ENCODE measurements at places on chromosomes 11 and 22.

DNA sequence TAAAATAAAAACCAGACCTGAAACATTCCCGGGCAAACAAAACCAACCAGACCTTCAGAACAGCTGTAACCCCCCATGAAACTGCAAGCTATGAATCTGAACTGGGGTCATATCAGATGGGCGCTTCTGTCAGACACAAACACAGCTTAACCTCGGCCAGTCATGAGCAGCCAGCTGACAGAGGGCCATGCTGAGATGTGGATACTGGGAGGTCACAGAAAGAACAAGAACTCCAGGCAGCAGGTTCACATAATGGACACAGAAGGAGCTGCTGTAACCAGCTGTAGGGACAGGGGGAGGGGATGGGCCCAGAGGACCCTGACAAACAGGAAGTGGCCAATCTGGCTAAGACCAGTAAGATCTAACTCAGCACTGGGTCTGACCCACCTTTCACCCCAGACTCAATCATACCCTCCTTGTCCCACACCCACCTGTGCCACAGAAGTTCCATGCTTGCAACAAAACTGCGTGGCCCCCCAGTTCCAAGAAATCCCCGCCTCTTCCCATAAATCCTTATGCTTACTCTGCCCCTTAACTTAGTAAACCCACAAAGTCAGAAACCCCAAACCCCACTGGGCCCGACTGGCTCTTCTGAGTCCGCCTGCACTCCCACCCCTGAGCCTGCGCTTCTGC lies 4.0 kb downstream of the APOL4 start:
- no peak for DNase-seq

DNA sequence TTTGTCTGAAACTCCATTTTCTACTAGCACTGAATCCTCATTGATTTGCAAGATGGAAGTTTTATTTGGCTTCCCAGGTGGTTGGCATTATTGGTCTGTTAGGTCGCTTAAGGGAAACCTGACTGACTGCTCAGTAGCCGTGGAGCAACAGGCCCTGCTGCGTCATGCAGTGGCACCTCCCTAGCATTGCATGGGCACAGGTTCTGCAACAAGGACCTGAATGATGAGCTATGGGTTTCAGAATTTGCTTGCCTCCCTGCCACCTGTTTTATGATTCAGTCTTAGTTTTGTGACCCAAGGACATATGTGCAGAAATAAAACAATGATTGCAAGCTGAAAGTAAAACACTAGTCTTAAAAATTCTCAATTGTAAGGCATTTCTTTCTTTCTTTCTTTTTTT lies 128.5 kb downstream of the SLC1A2 start:
- DNase-seq = no peak

DNA sequence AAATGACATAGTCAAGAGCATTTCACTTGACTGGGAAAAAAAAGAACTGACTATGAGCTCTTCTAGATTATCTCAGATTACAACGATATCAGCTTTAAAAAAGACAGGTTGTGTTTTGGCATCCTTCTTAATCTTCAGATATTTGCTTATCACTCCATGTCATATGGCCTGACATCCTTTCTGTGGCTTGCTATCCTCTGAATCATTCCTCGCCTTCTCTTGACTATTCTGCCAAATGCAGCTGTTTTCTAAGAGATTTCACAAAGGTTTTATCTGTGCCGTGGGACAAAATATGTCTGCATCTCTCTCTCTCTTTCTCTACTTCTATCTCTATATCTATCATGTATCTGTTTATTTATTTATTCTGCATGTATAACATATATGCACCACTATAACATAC lies 746.1 kb downstream of the CNTN5 start:
- no peak for DNase-seq

- DNase-seq = no peak
These were observed 45.5 kb downstream of the ENDOD1 start for GRCh38 chr11:95135155-95135554.

DNA sequence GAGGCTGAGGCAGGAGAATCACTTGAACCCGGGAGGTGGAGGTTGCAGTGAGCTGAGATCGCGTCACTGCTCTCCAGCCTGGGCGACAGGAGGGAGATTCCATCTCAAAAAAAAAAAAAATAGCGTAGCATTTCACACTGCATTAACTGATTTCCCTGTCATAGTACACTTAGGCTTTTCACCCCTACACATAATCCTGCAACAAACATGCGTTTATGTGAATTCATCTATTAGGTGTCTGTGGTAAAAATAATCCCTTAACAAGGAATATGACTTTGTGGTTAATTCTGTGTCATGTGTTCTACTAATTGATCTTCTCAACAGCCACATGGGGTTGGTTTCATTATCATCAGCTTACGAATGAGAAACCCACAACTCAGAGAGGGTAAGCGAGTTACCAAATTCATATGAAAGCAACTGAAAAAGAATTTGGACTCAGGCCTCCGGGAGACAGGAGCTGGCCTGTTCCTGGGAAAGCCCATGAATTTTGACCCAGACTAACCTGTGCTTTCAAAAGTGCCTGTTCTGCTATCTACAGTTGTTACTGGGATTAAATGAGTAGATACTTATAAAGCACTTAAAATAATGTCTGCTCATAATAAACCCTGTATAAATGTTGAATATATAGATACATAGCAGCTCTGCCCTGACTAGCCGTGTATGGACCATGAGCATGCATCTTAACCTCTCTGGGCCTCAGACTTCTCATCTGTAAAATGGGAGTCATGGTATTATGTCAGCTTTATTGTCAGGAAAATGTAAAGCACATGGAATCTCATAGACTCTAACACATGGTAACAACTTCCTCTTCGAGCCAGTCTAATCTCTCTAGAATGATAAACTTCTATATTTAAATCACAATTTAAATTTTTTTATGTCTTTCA lies 36.6 kb downstream of the KCNJ1 start:
- no peak for DNase-seq

GRCh38 chr11:79262221-79262620 lies 178.6 kb downstream of the TENM4 start:
- DNase-seq = no peak

DNA sequence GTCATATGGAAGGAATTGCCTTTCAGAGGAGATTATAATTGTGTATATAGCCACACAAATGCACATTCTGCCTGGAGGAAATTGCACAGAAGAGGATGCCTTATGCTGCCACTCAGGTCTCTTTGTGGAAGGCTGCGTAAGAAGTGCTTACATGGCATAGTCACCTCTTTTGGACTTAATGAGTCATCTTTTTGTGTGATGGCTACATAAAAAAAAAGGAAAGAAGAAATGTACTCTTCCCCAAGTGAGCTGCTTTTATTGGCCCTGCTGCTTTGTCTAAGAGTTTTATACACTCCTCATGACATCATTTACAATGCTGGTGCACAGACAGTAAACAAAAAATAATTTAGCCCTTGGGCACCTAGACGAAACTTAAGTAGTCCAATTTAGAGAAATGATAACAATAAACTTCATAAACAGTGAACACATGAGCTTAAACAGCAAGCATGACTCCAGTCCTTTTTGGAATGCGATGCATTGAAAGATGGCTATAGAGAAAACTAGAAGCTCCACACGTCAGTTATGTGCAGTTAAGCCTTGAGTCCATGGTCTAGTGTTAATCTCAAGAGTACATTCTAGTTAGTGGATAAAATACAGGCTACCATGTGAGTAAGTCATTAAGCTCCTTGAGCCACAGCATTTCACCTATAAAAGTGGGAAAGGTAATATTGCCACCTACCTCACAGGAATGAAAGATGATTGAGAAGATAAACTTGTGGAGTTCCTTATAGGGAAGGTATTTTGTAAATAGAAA lies 12.0 kb downstream of the CSTPP1 start:
- no peak for DNase-seq

DNA sequence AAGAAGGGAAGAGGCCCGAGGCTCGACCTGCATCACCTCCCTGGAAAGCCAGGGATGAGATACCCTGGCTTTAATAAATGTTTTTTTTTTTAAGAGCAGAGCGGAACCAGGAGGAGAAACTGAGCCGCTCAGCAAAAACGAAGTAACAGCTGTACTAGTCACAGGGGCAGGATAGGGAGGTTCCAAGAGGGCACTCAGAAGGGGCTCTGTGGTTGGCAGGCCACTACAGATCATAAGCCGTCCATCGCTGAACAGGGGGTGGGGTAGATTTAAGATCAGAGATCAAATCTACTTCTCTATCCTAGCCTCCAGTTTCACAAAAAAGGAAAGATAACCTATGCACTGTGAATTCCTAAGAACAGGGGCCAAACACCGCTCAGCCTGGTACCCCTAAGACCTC lies 625 bp downstream of the EIF3D start:
- peak; percentile 22 for DNase-seq

DNA sequence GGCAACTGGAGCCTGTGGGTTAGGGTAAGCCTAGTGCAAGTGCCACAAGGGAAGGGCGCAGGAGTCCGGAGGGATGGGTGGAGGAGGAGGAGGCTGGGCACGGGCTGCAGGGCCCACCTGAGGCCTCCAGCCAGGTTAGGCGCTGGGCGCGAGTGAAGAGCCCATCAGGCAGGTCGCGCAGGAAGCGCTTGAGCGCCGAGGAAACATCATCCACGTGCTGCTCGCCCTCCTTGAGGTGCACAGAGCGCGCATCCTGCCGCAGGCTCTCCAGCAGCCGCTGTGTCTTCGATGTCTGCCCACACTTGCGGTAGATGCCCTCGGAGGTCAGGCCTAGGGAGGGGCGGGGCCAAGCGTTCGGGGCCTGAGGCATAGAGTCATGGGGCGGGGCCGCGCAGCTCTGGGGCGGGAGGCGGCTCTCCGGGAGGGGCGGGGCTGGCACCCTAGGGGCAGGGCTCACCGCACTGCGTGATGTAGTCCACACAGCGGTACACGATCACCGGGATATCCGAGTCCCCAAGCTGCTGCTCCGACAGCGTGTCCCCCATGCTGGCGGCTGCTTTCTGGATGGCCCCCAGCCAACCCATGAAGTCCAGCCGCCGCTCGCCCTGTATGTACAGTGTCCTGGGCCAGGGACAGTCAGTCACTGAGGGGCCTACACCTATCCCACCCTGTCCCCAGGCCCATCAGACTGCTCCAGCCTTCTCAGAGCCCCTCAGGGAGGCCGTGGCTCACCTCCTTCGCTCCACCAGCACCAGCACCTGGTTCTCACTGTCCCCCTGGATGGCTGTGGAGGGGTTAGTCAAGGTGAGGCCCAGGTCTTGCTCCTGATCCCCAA lies 22.9 kb upstream of the PDE2A start:
- no peak for DNase-seq

GRCh38 chr11:27770576-27770975 lies 70.3 kb upstream of the BDNF start:
- DNase-seq = no peak

DNA sequence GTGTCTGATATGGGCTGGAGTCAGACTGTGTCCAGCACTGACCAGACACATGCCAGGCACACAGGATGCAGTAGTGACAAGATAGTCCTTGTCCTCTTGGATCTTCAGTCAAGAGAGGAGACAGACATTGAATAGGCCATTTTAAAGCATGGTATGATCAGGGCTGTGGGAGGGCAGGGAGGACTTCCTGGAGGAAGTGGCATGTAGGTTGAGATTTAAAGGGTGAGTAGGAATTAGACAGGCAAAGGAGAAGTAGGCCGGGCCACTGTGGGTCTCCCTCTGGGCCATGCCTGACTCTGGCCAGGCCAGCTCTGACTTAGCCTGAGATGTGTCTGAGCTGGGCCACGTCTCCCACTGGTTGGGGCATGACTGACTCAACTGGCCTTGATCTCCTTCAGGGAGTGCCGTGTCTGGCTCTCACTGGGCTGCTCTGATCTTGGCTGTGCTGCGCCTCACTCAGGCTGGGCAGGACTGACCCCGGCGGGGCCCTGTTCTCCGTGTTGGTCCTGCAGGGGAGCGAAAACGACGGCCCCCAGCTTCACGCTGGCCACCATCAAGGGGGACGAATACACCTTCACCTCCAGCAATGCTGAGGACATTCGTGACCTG lies 71.2 kb downstream of the MYO7A start:
- peak; percentile 31 for DNase-seq

DNA sequence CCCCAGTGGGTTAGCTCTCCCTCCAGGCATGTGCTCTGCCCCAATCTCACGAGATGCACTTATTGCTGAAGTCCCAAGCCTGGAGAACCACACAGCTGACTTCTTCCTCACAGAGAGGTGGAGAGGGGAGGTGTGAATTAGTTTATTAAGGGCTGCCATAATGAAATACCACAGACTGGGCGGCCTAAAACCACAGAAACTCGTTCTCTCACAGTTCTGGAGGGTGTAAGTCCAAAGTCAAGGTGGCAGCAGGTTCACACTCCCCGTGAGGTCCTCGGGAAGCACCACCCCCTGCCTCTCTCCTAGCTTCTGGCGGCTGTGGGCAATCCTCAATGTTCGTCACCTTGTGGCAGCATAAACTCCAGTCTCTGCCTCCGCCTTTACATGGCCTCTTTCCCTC lies 39.3 kb downstream of the TECTA start:
- no peak for DNase-seq

- DNase-seq = peak; percentile 80
These were observed 9.6 kb downstream of the ADM start for GRCh38 chr11:10314199-10315072.

GRCh38 chr11:31000381-31000780 lies 369.2 kb downstream of the DCDC1 start:
- no peak for DNase-seq

- DNase-seq = no peak
These were observed 108.7 kb upstream of the SNX19 start for GRCh38 chr11:131025020-131025419.

- DNase-seq = no peak
These were observed 3.7 kb upstream of the ANAPC15 start for GRCh38 chr11:72116019-72116755.

GRCh38 chr11:36029616-36030015 lies 85.8 kb downstream of the LDLRAD3 start:
- no peak for DNase-seq

GRCh38 chr11:123246749-123247495 lies 51.9 kb upstream of the CLMP start:
- DNase-seq = peak; percentile 65

GRCh38 chr22:33984211-33984610 lies 63.9 kb upstream of the LARGE1 start:
- DNase-seq = no peak

DNA sequence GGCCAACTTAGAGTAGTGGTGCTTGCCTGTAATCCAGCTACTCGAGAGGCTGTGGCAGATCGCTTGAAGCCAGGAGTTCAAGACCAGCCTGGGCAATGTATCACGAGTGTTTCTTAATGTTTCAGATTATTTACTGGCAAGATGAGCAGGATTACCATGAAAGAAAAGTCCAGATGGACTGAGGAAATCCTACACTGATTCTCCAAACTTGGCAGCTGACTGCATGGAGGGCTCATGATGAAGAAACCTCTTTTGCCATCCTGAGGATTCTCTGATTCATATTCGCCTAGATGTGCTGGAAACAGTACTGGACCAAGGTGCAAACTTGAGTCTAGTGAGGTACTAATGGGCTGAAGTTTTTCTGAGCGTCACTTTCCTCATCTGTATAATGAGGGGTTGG lies 2.8 kb upstream of the SIDT2 start:
- no peak for DNase-seq
